NCI-H2107 (cell line): ENCODE measurements at places on chromosomes 16 and 17.

- DNase-seq: no peak
These were observed 30.0 kb downstream of the EEF2K start for GRCh38 chr16:22235839-22236745.

DNA sequence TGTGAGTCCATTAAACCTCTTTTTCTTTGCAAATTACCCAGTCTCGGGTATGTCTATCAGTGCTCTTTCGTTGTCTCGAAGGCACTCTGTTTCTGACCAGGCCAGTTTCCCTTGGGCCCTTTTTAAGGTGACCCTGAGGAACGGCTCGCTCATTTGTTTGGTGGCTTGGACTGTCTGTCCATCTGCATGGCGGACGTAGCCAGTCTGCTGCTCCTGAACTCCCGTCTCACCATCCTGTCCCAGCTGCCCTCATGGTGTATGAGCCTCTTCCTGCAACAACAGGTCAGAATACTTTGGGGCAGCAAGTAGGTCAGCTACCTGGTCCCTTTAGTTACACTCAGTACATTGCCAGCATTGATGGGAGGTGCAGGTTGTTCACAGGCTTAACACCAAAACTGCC, 19.0 kb downstream of the DRC7 start:
- DNase-seq: no peak

DNA sequence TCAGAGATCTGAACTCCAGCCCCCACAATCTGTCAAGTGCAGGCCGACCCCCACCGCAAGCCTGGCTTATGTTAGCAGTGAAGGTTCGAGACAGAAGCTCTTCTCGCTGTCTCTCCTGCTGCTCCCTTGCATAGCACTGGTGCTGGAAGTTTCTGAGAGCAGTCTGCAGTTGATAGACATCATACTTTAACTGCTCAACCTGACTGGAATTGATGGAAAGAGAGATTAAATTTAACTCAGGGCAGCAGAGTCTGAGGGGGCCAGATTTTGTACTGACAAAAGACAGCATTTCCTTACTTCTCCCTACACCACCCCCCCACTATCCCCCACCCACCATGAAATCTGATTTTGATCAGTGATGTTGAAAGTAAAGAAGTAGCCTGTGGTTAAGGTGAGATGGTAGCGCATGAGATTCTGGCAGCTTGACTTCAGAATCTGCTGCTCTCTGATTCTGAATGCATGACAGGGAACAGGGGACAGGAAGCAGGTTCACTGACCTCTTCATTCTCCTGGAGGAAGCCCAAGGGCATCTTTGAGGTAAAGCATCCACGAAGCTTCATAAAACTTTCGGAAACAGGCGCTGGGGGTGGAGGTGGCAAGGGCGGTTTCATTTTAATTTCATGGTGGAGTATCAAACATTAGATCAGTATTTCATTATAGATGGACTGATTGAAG, 44.3 kb upstream of the TMEM97 start:
- DNase-seq: no peak

- DNase-seq: no peak
These were observed 39.1 kb downstream of the CCDC57 start for GRCh38 chr17:82173351-82174041.

GRCh38 chr16:31700530-31701388, 172.8 kb upstream of the ZNF267 start:
- peak; percentile 71 for DNase-seq

DNA sequence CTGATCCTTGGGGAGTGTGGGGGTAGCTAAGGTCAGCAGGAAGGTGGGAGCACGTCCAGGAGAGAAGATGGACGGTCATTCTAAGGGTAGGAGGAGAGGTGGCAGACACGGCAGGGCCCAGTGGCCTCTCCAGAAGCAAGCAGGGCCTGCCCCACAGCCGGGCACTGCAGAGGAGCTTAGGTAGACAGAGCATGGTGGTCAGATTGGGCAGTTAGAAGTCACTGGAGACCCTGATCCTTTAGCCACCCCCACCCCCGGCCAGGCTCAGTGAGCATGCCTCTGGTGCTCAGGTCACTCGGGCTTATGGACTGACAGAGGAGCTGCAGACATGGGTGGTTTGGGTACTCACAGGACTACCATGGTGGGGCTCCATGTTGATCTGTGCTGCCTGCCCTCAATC, 26.3 kb downstream of the NLRP1 start:
- no peak for DNase-seq

DNA sequence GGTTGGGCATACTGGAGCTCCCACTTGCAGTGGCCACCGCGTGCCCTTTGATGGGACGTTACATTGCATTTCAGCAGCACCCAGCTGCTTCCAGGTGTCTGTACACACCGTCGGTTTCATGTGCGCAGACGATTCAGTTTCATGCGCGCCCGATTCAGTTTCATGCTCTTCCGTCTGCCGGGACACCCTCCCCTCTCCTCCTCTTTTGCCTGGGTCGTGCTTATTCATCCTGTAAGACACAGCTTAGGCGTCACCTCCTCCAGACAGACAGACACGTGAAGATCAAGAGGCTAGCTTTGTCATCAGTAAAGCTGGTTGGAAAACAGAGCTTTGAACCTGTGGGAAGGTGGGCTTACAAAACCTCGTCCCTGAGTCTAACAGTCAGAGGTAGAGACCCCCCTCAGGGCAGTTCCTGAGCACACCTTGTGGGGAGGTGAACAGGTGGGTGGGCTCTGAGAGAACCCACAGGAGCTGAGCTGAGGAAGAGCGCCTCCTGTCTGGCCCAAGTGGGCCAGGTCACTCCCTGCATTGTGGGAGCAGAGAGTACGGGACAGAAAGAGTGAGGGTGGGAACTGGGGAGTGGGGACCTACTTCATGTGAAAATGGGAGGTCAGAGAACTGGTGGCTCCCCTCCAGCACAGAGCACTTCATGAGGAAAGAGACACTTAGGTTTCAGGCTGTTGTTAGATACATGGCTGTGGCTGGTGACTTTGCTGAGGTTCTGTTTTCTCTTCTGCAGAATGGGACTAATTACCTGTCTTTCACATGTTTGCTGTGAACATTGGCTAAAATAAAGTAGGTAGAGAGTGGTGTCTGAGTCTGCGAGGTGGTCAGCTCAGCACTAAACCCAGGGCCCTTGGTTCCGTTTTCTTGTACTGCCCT, 122.1 kb downstream of the SNX29 start:
- no peak for DNase-seq

GRCh38 chr17:230395-230770, 48.9 kb upstream of the DOC2B start:
- no peak for DNase-seq

GRCh38 chr16:77925531-77925930, 96.8 kb upstream of the CLEC3A start:
- no peak for DNase-seq

GRCh38 chr16:1839554-1839953, 12.5 kb downstream of the FAHD1 start:
- DNase-seq: no peak

DNA sequence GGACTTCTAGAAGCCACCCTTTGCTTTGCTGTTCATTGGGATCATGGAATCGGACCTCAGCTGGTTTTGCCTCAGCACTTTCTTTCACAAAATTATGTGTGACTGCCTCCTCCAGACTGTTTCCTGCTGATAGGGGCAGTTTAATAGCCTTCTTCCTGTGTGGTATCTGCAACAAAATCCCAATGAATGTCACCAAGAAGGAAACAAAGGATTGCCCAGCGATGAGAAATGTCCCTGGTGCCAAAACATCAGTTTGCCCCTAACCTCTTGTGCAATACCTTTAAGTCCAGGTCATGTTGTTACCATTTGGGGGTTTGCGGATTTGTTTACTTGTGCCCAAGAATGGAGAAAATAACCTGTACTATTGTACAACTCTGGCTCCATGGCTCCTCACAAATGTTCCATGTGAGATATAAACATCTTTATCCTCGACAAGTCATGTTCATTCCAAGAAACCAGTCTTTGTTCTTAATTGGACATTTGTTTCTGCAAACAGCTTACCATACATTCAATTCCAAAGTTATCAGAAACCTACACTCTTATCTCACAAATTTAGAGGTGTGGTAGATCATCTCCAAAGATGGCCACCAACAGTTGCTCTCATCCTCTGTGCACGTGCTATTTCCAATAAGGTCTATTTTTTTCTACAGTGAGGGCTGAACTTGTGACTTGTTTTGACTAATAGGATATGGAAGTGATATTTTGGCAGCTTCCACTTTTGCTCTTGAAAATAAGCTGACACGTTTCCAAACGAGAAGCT, 14.8 kb downstream of the TAC4 start:
- no peak for DNase-seq

DNA sequence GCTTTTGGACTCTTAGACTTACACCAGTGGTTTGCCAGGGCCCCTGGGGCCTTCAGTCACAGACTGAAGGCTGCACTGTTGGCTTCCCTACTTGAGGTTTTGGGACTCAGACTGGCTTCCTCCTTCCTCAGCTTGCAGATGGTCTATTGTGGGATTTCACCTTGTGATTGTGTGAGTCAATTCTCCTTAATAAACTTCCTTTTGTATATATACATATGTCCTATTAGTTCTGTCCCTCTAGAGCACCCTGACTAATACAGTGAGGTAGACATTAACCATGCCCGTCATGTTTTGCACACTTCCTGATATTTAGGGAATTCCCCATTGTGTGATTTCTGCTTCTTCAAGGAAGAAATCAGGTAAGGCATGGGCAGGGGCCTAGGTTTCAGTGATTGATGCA, 147.8 kb upstream of the CA10 start:
- no peak for DNase-seq

- no peak for DNase-seq
These were observed 299.7 kb downstream of the C16orf95 start for GRCh38 chr16:87017371-87018012.

DNA sequence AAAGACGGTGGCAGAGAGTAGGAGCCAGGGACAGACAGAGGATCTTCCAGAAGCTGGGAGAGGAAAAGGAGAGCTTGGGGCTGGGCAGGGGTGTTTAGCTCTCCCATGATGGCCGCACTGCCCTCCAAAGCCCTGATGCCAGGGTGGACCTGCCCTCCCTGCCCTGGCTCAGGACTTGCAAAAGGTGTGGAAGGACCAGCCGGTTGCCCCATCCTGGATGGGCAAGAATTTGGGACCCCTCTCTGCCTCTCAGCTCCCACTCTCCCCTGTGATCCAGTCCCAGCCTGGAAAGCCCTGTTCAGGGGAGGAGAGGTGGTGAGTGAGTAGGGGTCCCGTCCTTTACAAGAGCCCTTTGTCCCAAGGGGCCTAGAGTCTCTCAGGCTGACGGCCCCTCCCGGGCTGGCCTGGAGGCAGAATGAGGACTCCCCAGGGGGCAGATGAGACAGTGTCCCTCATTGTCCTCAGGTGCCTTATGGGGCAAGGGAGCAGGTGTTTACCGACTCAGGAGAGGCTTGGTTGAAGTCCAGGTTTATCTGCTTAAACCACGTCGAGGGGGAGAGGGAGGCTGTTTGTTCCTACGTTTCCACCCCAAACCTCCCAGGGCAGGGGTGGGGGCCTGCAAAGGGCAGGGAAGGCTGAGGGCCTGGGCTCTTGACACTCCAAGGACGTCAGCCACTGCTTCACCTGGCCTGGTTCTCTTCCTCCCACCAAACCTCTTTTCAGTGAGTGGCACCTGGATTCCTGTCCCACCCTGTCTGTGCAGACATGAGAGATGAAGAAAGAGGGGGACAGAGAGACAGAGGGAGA, 19.3 kb upstream of the ITGA3 start:
- DNase-seq: no peak

- no peak for DNase-seq
These were observed 1.8 kb downstream of the NOXO1 start for GRCh38 chr16:1979271-1980029.

GRCh38 chr17:74832421-74832820, 27.3 kb downstream of the GRIN2C start:
- DNase-seq: no peak
